Pericardium fibroblast (primary cell): ENCODE measurements at places on chromosomes 5 and 9. TPM values are rescaled to one million over a fixed set of nuclear protein-coding genes. Genes with fewer than 3 reads are reported as not detected.

The CCDC69 gene
- 6.8 and 12.9 TPM in 2 replicates for total RNA-seq

The C5orf63 gene
- 0.77 and 1.4 TPM in 2 replicates for total RNA-seq

The NXNL2 gene
- total RNA-seq, result 1.1 and 1.4 TPM in 2 replicates

The ANKRD18B gene
- total RNA-seq, result not detected in 2 replicates
